ENCODE measurements at places on chromosomes 3 and 15.
A peak's percentile ranks its signal among the peaks of the same experiment; 100 is the strongest.

- no peak for DNase-seq
Measured at GRCh38 chr15:45328663-45329062, 49.7 kb downstream of the GATM start.

DNA sequence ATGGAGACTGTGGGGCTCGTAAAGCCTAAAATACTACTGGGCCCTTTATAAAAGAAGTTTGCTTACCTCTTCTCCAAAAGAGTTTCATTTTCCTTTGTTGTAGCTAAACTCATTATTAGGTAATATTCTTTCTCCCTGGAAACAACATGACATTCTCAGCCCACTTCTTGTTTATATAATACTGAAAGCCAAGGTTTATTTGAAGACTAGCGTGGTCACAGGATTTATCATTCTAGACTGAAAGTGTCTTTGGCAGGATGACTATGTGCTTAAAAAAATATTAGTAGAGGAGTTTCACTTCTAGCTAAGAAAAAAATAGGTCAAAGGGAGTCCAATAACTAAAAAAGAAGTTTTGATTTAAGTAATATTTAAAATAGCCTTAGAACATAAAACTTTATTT lies 1085.2 kb upstream of the CADM2 start:
- no peak for DNase-seq

DNA sequence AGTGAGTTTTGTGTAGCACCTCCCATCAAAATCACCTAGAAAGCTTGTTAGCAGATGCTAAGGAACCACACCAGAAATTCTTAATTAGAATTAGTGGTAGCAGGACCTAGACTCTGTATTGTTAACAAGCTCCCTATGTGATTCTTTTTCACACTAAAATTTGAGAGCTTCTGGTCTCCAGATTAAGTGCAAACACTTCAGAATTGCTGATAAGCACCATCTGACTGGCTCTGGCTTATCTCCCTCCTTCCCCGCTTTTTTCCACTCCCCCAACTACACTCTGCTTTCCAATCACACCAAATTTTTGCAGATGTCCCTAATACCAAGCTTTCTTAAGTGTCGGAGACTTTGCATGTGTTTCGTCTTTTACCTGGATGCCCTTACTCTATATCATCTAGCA lies 410.1 kb upstream of the DPH6 start:
- no peak for DNase-seq

DNA sequence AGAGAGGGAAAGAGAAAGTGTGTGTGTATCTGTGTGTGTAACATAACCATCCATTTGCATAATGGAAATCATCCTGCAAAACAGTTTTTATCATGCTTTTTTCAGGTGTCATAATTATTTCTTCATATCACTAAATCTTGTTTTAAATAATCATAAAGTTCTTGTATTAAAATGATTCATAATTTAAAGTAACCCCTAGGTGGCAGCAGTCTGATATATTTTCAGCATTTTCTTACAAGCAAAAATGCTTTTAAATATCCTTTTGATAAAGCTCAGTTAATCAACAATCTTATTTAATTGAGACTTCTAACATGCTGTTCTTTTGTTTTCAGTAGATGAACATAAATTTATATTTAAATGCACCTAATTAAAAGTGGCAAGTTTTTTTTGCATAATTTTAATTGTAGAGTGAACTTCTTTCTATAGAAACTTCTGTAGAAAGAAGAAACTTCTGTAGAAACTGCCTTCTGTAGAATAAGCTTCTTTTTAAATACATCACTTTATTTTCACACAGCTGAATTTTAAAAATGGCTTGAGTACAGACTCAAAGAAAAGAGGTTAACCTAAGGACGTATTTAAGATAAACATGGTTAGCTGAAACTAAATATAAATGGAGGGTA lies 72.5 kb downstream of the OPA1 start:
- DNase-seq, result no peak

GRCh38 chr3:54146506-54147239 lies 24.3 kb downstream of the CACNA2D3 start:
- DNase-seq, result peak; percentile 85

- DNase-seq, result no peak
Measured at GRCh38 chr3:107450254-107450893, 72.4 kb upstream of the BBX start.

GRCh38 chr3:197499427-197499826 lies 56.3 kb downstream of the BDH1 start:
- DNase-seq, result no peak

- DNase-seq, result no peak
Measured at GRCh38 chr3:191170097-191170496, 28.9 kb upstream of the OSTN start.

GRCh38 chr3:32848215-32848614 lies 30.4 kb downstream of the TRIM71 start:
- DNase-seq, result no peak

DNA sequence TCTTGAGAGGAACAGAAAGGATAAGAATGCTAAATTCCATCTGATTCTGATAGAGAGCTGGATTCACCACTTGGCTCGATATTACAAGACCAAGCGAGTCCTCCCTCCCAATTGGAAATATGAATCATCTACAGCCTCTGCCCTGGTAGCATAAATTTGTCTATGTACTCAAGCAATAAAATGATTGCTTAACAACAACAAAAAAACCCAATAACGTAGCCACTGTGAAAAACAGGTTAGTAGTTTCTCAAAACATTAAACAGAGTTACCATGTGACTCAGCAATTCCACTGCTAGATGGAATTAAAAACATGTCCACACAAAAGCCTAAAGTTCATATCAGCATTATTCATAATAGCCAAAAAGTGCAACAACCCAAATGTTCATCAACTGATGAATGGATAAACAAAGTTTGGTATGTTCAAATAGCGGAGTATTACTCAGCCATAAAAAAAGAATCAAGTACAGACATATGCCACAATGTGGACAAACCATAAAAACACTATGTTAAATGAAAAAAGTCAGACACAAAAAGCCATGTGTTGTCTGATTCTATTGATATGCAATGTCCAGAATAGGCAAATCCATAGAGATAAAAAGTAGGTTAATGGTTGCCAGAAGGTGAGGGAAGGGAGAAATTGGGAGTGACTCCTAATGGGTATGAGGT lies 16.8 kb downstream of the BCL2L10 start:
- no peak for DNase-seq

GRCh38 chr15:42447599-42447998 lies 43.3 kb downstream of the ZNF106 start:
- DNase-seq, result no peak

DNA sequence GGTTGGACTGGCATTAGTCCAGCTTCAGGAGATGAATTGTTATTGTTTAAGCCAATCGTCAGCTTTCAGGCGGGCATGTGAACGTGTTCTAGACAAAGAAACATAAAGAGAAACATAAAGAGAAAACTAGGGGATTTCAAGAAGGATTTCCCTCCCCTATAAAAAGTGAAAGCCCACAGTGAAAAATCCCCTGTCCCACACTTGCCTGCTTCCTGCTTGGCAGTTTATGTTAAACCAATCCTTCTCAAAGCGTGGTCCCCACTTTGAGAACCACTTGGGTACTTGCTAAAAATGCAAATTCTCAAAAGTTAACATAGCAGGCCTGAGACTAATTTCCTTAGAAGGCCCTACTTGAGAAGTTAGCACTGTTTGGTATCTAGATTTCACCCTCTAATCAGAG lies 293.0 kb upstream of the SOX14 start:
- DNase-seq, result no peak

- peak; percentile 15 for DNase-seq
Measured at GRCh38 chr3:151210676-151211381, 7.8 kb upstream of the GPR171 start.

DNA sequence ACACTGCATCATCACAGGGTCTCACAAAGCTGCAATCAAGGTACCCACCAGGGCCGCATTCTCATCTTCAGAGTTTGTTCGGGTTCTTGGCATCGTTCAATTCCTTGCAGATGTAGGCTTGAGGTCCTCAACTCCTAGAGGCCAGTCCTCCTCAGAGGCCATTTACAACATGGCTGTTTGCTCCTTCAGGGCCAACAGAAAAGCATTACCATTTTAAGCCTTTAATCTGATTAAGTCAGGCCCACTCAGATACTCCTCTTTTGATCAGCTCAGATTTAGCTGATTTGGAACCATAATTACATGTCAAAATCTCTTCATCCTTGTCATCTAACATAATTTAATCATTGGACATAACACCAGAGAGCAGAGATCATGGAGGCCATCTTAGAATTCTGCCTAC lies 55.4 kb downstream of the BFSP2 start:
- peak; percentile 33 for DNase-seq

DNA sequence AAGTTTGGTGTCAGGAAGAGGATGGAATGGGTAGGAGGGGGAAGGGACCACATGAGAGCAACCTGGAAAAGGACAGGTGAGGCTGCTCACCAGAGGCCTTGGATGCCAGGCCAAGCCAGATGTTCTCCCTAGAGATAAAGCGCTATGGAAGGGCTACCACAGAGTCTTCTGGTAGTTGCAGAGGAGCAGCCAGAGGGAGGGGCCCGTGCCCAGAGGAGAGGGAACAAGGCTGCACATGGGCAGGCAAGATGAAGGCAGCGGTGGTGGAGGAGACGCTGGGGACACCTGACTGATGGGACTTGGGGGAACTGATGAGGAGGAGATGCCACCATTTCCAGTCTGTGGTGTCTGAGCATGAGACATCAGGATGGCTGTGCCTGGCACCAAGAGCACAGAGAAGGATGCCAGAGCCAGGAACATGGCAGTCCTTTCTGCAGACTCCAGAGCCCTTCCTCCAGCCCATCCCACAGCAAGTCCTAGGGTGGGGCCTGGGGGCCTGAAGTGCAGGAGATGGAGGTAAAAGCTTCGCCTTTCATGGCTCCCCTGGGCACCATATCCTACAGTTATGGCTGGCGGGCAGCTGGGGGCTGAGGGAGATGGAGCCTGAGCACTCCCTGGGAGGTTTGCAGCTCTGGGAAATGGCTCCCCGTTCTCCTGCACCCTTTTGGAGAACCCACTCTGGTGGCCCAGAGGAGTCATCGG lies 103.0 kb downstream of the ETFA start:
- DNase-seq, result no peak

DNA sequence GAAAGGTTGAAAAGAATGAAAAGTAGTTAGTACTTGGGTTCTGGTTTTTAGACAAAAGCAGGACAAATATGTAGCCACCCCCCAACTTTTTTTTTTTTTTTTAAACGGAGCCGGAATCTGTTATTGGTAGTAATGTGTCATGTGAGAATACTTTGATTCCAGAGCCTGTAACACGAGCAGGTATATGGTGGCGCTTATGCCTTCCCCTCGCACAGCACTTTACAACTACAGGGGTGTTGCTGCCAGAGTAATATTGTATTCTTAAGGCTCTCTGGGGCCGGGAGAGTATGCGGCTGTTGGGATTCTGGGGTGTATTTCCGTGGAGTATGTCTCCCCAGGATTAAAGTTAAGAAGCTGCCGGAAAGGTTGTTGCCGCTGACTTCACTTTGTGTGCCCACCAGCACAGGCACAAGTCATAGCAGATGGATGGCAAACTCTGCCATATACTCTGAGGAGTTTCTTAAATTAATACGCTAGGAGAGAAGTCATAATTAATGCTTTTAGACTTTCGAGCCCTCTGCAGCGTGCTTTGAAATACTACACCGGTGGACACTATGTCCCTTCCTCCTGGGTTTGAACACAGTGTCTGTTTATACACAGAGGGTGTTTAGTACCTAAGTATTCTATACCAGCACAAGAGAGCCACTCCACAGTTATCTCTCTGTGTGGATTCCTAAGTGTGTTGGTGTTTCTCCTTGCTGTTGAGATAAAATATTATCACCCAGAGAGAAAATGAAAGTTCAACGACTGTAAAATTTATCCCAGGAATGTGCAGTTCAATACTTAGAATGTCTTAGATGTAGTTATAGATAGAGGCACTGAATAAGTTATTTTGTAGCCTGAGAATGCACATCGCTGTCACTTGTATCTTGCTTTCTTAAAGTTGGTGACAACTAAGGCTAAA lies 1.4 kb downstream of the MBNL1 start:
- DNase-seq, result peak; percentile 16

DNA sequence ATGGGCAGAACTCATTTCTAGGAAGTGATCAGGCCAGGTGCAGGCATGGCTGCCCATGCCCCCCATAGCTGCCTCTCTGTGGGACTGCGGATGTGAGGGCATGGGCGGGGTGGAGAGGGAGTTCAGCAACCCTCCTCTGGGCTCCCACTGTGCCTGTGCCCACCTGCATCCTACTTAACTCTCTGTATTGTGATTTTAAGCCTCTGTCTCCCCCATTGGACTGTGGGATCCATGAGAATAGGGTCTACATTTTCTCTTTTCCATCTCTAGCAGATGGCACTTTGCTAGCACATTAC lies 194.3 kb downstream of the CHST2 start:
- DNase-seq, result no peak
